ENCODE measurements at places on chromosomes 13 and 19. TPM values are rescaled to one million over a fixed set of nuclear protein-coding genes. Genes with fewer than 3 reads are reported as not detected.

ANKRD24 gene
- 0.47 TPM for total RNA-seq

DNA sequence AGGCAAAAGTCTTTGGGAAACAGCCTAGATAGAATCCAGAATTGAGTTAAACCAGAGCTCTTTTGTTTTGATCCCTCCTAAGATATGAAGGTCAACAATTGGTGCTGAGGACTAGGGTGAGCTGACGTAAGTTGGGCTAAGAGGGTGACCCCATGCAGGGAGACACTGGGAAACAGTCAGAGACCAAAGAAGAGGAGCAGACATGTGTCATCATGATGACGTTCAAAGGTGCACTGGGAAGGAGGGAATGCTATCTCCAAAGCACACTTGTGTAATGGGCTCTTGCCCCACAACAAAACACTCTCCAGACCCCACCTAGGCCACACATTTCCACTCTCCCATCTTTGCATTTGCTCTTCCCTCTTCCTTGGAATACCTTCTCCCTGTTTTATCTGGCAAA lies 481.4 kb downstream of the COG6 start:
- DNase-seq: no peak

- no peak for DNase-seq
These were observed 19.0 kb downstream of the MEGF8 start for GRCh38 chr19:42344336-42344893.

DNA sequence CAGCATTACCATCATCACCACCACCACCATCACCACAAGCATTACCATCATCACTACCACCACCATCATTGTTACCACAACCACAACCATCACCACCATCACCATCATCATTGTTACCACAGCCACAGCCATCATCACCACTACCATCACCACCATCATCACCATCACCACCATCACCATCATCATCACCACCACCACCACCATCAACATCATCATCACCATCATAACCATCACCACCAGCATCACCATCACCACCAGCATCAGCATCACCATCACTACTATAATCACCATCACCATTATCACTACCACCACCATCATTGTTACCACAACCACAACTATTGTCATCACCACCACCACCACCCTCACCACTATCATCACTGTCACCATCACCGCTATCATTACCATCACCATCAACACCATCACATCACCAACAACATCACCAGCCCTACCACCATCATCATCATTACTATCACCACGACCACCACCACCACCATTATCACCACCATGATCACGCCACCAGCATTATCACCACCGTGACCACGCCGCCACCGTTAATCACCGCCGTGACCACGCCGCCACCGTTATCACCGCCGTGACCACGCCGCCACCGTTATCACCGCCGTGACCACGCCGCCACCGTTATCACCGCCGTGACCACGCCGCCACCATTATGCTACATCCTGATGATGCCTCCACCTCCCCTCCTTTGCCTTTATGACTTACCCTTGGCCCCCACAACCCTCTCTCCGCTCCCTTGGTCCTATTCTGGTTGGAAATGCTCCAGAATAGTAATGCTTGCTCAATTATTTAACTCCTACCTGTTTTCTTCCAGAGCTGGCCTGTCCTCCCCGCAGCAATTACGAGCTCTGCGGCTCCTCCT lies 10.0 kb upstream of the FXYD3 start:
- no peak for DNase-seq

DNA sequence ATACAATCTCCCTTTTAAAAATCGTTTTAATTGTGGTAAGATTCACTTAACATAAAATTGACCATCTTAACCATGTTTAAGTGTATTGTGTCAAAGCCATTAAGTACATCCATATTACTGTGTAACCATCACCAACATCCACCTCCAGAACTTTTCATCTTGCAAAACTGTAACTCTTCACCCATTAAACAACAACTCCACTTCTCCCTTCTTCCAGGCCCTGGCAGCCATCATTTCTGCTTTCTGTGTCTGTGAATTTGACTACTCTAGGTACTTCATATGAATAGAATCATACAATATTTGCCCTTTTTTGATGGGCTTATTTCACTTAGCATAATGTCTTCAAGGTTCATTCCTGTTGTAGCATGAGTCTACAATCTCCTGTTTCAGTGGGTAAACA lies 36.5 kb upstream of the VWA8 start:
- no peak for DNase-seq

ZNF850 gene
- 7.5 TPM for total RNA-seq

DNA sequence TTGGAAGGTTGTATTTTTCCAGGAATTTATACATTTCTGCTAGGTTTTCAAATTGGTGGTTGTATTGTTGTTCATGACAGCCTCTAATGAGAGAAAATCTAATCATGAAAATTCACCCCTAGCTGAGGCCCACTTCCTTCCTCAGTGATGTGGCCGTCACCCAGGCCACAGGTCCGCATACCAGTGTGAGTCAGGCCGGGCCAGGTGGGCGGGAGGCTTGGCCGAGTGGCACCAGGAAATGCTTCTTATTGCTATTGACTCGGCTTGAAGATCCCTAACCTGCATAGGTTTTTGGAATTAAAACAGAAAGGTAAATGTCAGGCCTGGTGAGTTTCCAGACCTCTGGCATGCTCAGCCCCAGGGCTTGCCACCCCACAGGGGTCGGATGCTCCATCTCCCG lies 88.7 kb downstream of the SCGB2B2 start:
- no peak for DNase-seq

DNA sequence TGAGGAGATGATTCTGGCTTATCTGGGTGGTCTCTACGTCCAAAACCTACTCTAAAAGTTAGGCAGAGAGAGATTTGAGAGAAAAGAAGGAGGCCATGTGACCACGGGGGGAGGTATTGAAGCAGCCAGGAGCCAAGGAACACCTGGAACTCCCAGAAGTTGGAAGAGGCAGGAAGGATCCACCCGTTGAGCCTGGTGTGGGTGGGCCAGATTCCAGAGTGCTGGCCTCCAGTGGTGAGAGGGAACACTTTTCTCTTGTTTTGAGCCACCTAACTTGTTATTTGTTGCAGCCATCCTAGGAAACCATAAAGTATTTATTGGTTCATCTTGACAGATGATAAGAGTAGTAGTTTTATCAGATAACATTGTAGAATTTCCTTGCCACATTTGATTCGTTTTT lies 396.9 kb downstream of the MYO16 start:
- DNase-seq: no peak

Data from chondrocyte (in vitro differentiated cells).